ENCODE measurements at places on chromosomes 2 and 18. TPM values are rescaled to one million over a fixed set of nuclear protein-coding genes. Genes with fewer than 3 reads are reported as not detected.

LRP1B gene
- not detected for total RNA-seq

GBX2 gene
- total RNA-seq: 0.53 TPM

UPP2 gene
- not detected for total RNA-seq

CCDC178 gene
- not detected for total RNA-seq

FAM228A gene
- not detected for total RNA-seq

CLASP1 gene
- 40.3 TPM for total RNA-seq

IL1R2 gene
- 0.13 TPM for total RNA-seq

ABCG8 gene
- not detected for total RNA-seq

TUBA3E gene
- total RNA-seq: not detected

EHBP1 gene
- 23.5 TPM for total RNA-seq

ICA1L gene
- total RNA-seq: 0.74 TPM

SLC30A3 gene
- 2.2 TPM for total RNA-seq

SLC66A3 gene
- 8.2 TPM for total RNA-seq

BMP10 gene
- 0.89 TPM for total RNA-seq

NEB gene
- total RNA-seq: 2.2 TPM

DNA sequence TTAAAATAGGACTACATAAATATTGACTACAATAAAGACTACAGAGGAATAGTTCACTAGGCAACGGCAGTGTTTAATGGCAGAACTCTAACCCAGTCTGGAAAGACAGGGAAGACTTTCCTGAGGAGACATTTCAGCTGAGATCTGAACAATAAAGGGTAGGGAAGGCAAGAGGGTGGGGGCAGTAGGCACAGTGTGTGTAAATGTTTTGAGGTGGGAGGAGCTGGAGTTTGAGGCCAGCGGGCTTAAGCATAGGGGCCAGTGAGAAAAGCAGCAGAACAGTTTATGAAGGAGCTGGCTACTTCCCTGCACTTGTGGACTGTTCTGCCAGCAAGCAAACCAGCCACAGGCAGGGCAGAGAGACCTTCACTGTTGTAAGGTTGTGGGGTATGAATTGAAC is 76.6 kb upstream of the UGP2 start:
- DNase-seq: no peak

DNA sequence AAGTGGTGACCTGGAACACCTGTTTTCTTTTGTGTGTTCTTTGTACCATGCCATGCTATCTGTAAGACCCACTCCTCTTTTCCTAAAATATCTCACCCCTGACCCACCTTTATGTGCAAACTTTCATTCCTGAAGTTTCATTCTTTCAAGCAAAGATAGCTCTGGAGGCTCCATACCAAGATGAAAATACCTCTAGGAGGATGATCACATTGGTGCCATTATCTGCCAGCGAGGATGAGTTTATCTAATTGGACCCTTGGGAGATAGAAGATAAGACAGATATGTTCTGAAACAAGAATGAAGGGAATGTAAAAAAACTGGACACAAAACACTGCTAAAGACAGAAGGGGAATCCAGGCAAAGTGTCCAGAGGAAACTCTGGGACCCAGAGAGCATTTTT is 24.1 kb downstream of the BOD1L2 start:
- no peak for DNase-seq

GRCh38 chr2:200090683-200091082 is 135.3 kb downstream of the MAIP1 start:
- no peak for DNase-seq

DNA sequence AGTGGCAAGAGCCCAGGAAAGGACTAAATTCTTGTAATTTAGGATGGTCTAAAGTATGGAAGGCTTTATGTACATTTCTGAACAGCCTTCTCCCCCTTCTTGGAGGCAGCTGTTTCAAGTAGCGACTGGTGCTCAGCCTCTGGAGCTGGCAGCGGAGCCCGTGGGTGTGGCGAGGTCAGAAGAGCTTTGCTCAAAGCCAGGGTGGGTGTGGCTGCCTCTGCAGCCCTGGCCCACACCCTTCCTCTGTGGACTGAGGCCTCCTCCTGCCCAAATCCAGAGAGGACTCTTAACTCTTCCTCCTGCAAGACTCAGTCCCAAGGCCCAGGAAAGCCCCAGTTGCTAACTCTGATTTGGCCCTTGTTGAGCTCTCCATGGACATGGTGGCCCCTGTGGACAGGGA is 202.1 kb upstream of the REV1 start:
- DNase-seq: no peak

DNA sequence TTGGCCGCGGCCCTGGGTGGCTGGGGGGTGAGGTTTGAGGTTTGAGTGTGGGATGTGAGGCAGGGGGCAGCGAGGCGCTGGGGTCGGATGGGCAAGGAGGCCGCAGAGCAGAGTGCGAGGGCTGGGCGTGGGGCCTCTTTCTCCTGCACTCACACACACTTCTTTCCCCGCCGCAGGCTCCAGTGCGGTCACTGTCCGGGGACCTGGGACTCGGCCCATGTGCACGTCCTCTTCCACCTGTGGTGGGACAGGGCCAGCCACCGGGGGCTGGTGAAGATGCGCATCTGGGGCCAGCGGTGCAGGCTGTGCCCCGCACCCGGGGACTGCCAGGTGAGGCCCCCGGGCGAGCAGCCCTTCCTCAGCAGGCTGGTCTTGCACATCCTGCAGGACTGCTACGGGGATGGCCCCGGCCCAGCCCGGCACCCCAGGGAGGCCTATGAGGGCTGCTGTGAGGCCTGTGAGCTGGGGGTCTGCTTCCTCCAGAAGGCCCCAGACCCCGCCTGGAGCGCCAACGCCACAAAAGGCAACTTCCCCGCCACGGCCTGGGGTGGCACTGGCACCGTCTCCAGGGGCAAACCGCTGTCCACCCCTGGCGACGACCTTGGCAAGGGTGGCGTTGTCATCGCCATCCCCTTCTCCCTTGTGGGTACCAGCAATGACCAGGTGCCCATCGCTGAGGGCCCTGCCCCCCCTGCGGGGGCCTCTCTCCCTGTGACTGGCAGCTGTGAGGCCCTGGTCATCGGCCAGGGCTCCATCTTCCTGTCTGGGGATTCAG is 2.2 kb downstream of the RTP5 start:
- no peak for DNase-seq

DNA sequence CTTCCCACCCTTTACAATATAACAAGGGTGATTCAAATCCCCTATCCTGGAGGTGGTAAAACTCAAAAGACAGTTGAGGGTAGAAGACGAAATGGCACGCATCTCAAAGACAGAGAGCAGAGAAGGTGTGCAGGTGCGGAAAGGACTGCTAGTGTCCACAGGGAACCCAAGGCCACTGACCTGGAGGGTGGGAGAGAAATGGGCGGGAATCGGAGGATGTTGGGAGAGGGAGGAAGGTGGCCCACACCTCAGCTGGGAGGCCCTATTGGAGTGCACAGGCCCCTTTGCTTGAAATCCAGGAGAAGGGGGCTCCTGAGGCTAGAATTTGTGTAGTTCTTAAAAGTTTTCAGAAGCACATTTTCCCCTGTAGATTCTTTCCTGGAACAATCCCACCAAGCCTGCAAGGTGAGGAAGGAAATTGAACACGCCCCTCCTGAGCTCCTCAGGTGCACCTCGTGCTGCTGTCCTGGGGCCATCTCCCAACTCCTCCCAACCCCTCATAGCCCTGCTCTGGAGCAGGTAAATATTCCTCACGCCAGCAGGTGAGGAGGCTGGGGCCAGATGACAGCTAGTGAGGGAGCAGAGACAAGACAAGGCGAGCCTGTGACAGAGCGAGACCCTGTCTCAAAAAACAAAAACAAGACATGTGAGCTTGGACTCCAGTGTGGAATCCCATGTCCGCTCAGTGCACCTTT is 99.3 kb downstream of the MCFD2 start:
- no peak for DNase-seq

DNA sequence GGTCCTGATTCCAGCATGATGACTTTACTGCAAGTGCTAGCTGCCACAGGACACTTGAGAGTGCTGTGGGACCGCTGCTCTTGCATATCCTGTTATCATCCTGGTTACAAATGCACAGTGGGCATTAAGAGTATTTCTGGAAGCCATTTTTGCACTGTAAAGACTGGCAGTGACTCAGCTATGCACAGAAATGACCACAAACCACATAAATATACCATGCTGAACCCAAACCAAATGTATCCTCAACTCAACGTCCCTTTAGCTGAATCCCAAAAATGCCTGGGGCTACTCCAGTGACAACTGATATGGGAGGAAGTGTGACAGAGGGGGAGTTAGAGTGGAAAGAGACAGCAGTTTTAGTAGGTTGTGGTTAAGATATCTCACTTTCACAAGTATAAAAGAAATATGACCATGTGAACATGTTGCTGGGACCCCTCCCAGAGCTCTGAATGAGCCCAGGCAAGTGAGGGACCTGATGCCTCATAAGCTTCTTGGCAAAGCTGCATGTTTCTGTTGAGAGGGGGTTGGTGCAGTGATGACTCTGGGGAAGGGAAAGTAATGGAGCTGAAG is 37.3 kb downstream of the RHBDD1 start:
- DNase-seq: no peak

DNA sequence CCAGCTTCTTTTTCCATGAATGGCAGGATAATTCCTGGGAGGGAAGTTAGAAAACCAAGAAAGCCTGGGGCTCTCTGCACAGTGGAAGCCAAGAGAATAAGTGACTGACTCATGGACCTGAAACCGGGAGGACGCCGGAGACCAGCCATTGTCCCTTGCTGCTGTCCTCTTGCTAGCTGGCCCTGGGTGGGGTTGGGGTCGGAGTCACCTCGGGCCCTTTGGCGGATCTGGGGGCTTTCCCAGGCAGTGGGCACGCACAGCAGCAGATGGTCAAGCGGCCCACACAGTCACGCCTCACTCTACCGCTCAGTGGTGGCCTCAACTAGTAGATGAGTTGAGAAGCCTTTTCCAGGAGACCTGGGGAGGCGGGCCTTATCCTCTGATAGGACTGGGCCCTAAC is 15.6 kb downstream of the EFHD1 start:
- DNase-seq: no peak

- DNase-seq: no peak
Observed at GRCh38 chr2:172308253-172308935, 119.0 kb upstream of the ITGA6 start.

DNA sequence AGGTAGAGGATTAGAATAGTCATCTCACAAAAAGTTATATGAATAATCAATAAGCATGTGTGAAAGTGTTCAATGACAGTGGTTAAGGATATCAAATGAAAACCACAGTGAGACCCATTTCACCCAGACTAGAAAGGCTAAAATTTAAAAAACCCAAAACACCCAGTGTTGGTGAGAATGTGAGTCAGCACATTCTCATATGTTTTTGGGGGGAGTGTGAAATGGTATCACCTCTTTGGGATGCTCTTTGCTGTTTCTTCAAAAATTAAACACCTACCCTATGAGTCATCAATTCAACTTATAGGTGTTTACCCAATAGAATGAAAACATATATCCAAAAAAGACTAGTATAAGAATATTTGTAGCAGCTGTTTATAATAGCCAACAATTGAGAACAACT is 69.8 kb downstream of the MAP3K20 start:
- DNase-seq: no peak

DNA sequence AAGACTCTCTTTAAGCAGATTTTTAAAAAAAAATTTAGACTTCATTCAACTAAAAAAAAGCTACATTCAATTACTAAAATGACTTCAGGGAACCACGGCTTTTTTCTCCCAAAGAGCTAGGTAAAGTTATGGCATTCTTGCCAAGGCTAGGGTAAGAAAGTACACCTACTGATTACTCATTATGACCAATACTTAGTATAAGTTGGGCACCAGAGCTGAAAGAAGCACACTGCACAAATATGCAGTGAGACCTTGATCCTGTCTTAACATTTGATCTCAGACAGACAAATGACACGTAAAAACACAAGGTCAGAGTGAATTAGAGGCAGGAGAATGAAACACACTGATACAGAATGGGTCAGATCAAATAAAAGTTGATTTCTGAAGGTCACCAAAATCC is 88.7 kb downstream of the THADA start:
- DNase-seq: no peak

GRCh38 chr2:55224761-55225261 is 7.3 kb downstream of the CLHC1 start:
- no peak for DNase-seq

DNA sequence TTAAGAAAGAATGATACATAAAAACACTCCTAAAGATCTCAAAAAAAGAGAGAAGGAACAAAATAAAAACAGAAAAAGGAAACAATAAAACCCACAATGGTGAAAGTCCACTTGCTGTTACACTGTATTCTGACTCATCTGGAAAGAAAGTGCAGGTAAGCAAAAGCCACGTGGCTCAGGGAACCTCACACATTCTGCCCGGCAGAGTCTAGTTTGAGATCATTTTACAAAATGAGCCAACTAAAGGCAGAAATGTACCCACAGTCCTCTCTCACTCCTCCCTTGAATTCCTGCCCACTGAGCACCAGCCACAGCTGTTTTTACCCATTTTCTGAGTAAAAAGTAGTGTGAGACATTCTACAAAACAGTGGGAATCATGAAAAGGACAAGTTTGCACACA is 10.0 kb downstream of the KCNH7 start:
- no peak for DNase-seq

DNA sequence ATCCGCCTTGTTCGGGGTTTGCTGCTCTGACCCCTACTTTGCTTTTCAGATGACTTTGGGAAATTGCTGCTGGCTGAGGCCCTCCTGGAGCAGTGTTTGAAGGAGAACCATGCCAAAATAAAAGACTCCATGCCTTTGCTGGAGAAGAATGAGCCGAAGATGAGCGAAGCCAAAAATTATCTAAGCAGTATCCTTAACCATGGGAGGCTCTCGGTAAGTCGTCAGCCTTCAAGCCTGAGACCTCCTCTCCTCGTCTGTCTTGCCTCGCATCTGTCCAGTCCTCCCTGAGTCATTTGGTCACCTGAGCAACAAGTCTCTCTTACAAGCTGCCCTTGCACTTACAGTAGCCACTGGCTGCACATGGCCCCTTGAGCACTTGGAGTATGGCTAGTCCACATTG is 34.7 kb upstream of the MCFD2 start:
- DNase-seq: peak; percentile 24

- no peak for DNase-seq
Observed at GRCh38 chr2:12617366-12617765, 99.4 kb upstream of the TRIB2 start.

GRCh38 chr18:35106845-35107148 is 65.6 kb downstream of the MAPRE2 start:
- DNase-seq: no peak

DNA sequence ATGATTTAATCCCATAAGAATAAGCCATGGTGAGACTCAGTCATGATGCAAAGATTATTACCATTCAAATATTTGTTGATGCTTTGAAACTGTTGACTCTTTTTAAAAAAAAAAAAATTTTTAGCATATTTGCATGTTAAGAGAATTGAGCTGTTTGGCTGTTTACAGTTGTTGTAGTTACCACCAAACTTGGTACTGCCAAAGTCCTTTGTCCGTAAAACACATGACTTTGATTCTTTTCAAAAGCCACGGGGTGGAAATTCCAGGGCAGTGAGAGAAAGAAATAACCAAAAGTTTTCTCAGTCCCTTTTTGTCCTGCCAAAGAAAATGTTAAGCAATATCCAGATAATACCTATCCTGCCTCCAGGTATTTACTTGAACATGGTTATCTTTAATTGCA is 474.8 kb downstream of the METTL4 start:
- no peak for DNase-seq

GRCh38 chr2:182833084-182833854 is 33.2 kb downstream of the FRZB start:
- no peak for DNase-seq

- DNase-seq: no peak
Observed at GRCh38 chr2:106953236-106953635, 67.3 kb upstream of the ST6GAL2 start.

GRCh38 chr18:31648966-31649429 is 35.4 kb downstream of the B4GALT6 start:
- DNase-seq: no peak
